ENCODE measurements at places on chromosomes 2 and 18.

DNA sequence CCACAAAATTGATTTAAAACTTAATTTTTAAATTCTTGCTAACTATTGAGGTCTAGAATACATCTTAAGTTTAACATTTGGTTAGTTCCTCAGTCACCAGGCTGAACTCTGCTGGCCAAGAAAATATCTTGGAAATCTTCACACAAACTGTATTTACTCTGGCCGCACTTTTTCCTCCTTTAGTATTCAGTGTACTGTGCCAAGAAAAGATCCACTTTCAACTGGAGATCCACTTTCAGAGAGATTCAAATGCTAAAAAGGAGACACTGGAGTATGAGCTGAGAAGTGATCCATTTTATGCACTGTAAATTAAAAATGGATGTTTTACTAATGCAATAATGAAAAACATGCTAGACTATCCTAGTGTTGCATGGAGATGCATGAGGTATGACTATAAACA is 98.1 kb downstream of the ANTXR1 start:
- no peak for ATAC-seq

GRCh38 chr2:213261715-213262114 is 22.5 kb upstream of the SPAG16 start:
- no peak for ATAC-seq

DNA sequence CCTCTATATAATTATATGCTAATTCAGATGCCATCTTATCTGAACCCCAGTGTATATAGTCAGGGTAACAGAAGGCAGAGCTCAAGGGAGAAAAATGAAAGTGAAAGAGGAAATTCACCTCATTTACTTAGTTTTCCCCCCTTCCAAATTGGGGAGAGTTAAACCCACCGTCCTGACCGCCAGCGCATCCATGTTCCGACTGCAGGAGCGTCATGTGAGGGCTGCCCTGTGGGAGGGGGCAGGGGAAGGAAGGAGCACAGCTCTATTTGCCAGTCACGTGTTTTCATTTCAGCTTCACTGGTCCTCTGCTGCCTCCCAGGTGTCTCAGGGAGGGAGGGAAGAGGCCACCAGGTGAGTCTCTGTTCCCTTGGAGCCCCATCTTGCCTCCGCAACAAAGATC is 13.2 kb downstream of the CNNM4 start:
- ATAC-seq, result no peak

DNA sequence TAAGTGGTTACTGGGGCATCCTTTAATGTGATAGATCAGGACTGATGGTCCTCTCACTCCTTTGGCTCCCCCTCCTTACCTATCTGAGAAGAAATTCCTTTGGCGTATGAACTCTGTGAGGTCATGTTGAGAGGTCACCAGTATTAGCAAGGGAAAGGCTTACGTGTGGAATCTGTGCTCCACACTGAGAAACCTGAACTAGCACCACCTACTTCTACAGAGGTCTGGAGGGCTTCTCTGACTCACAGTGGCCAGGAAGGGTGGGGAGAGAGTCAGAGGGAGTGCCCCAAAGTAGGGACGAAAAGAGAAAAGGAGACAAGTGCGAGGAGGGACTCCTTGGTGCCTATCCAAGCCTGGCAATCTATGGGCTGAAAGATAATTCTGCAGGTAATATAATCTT is 348.6 kb downstream of the TNS1 start:
- no peak for ATAC-seq

- ATAC-seq, result no peak
Observed at GRCh38 chr2:182080493-182080892, 94.8 kb downstream of the PPP1R1C start.

GRCh38 chr2:9187620-9188214 is 18.9 kb upstream of the ASAP2 start:
- ATAC-seq, result no peak

DNA sequence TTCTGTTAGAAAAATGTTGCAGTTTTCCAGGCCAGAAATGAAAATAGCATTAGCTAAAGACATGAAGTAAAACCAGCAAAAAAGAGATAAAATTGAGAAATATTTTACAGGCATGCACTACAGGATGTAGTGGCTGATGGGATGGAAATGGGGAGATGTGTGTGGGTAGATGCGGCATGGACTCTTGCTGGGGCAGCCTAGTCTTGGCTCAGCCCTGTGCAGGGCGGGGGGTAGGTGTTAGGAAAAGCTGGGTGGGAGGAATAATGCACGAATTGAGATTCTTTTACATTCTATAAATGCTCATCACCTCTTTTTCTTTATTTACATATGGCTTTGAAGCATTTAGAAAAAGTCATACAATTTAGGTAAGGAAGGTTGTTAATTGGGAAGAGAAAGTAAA is 334.2 kb downstream of the NUP35 start:
- no peak for ATAC-seq

DNA sequence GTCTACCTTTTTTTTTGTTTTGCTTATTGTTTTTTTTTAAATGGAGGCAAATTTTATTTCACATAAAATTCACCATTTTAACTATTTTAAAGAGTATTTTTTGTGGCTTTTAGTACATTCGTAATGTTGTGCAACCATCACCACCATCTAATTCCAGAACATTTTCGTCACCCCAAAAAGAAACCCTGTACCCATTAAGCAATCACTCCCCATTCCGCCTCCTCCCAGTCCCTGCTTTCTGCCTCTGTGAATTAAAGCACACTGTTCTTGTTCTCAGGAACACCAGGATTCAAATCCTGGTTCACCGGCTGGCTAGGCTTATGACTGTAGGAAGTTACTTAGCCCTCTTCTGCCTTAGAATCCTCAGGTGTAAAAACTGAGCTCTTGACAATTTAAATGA is 36.9 kb upstream of the EPAS1 start:
- ATAC-seq, result no peak

DNA sequence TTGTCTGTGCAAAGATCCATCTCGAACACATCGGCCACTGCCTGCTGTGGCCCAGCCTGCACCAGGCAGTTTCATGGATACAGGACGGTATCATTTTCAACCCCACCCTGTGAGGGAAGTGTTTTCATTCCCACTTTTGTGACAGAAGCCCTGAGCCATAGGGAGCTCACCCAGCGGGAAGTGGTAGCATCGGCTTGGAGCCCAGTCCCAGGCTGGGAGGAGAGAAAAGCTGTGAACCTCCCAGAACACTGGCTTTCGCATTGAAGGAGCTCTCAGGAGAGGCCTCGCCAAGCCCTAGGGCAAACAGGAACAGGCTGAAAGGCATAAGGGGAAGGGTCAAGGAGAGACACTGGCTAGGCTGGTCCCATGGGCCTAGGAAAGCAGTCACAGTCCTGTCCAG is 166.1 kb downstream of the TFCP2L1 start:
- no peak for ATAC-seq

- no peak for ATAC-seq
Observed at GRCh38 chr2:159292157-159292556, 5.7 kb upstream of the WDSUB1 start.

DNA sequence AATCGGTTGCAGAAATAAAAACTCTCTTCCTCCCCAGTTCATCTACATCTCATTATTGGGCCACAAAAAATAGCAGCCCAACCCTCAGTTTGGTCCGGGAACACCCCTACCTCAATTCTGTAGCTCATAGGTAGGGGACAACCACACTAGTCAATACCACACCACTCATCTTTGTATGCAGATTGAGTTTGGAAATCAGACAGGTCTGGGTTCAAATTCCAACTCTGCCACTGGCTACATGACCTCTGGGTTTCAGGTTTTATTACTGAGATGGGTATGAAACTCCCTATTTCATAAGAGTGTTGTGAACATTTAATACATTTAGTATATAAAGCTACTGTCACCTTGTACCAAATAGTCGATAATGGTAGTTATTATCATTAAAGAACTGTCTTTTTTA is 2.2 kb upstream of the SUCLG1 start:
- ATAC-seq, result no peak

GRCh38 chr18:36527051-36527450 is 229.5 kb downstream of the FHOD3 start:
- no peak for ATAC-seq

DNA sequence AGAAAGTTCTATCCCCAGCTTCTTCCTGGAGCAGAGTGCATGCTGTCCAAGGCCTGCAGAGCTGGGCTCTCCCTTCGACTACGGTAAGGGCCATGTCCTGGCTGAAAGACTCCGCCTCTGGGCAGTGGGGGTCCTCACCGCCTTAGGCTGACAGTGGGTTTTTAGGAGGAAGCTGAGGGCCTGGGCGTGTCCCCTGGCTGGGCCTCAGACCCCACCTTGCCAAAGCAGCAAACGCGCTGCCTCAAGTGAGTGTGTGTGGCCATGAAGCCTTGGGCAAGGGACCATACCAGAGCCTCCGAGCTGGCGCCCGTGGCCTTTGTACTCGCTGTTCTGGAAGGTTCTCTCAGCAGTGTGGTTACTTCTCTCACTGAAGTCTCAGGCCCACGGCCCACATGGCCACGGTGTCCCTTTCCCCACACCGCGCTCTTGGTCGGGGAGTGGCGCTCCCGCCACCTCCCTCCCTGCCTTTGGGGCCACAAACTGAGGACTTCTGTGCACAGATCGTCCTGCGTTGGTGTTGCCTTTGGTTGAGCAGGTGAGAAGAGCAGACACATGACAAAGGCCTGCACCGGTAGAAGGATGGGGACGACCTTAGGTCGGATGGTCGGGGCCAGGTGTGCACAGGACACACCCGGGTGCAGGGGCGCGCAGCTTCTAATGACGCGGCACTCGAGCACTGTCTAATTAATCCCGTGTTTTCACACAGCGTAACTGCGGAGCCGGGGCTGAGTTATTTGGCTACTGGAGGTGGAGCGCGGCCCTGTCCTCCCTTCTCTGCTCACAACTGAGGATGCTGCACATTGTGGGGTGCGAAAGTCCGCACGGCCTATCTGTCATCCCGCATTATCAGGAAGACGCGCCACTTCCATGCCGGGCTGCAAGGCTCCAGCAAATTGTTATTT is 121.6 kb downstream of the PTGR3 start:
- no peak for ATAC-seq

- ATAC-seq, result no peak
Observed at GRCh38 chr2:8403876-8404275, 278.0 kb upstream of the ID2 start.

DNA sequence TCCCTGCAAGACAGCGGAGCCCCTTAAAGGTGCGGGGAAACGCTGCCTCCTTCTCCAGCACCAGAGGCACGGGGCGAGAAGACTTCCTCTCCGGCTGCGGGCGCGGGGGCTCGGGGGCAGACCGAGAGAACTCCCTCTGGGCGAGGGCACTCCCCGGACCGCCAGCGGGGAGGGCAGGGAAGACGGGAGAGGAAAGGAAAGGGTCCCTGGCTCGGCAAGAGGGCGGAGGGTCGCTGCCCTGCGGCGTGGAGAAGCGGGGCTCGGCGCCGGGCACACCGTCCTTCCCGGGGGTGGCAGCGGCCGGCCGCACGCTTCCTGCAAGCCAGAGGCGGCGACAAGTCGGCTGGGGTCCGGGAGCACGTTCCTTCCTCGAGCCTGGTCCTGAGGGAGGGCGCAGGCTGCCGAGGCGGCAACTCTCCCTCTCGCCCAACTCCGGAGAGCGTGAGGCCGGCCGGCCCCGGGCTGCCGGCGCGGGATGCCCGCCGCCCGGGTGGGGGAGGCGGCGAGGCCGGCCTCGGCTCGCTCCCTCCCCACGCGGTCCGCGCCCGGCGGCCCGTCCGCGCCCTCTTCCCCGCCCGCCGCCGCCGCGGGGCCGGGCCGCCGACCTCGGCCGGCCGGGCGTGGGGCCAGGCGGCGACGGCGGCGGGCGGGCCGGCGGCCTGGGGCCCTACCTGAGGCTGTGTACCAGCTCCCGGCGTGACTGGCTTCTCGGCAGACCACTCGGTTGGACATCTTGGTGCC is 1.1 kb downstream of the MEMO1 start:
- ATAC-seq, result peak; percentile 22
